ENCODE measurements at places on chromosomes 5 and 9.

GRCh38 chr9:96136992-96137670 lies 164.8 kb downstream of the HSD17B3 start:
- no peak for DNase-seq

DNA sequence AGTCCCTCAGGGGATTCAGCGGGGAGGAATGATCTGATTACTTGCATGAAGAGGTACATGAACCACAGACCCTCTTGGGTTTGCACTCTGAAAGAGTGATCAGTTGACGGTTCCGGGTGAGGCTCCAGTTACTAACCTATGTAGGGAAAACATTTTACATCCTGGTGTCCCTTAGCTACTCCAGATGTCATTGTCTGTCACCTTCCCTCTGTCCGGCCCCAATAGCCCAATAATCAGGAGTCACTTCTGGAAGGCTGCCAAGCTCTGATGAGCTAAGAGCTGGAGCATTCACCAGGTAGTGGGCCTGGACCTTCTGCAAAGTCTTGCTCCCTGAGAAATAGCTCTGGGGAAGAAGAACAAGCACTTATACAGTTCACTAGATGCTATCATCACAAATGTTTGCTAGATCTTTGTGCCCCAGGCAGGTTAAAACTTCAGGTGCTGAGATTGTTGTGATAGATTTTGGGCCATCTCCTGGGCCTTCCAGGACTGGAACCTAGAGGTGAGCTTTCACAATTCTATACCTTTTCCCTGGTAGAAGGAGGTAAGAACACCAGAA lies 64.5 kb downstream of the ENTREP1 start:
- DNase-seq: peak; percentile 59

- DNase-seq: no peak
Observed at GRCh38 chr5:79021753-79022152, 36.6 kb upstream of the ARSB start.

DNA sequence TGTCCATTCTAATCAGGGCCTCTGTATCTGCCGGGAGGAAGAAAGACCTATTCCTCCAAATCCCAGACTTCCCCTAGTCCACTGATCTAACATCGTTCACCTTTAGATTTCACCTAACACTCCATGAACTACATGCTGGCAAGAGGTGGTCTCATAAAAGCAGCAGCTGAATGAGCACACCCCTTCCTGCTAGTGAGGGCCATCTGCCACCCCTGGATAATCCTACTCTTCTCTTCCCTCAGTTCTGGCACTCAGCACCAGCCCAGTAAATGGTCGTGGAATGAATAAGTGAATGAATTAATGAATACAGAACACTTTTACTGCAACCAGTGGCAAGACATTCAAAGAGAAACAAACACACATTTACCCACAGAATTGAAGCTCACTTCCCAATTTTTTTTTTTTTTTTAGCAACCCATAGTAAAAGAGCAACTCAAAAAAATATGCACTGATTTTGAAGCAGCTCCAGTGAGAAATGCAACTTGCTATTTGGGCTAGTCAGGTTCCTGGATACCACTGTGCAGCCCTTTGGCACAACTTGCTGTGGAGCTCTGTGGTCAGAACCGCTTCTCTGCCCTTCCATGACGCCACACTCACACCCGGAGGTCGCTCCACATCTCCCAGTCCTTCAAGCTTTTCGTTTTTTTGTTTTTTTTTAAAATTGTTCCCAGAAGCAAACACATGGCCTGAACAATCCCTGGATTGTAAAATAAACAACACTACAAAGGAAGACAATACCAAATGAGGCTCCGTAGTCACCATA lies 6.2 kb downstream of the RNF183 start:
- no peak for DNase-seq

DNA sequence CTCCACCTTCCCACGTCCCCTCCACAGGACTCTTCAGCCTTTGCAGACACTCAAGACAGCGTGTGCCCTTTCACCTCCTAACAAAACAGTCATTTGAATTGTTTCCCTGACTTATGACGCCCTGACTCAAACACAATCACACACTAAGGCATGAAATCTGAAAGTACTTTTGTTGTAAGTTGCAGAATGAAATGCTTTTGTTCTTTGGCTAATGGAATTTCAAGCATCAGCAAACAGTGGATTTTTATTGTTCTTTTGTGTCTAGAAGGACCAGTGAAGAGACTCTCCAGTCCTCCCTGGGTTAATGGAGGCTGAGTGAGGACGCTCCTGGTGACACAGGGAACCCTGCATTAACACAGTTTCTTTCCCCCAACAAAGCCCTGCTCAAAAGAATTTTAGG lies 380.1 kb downstream of the CTNND2 start:
- DNase-seq: no peak

DNA sequence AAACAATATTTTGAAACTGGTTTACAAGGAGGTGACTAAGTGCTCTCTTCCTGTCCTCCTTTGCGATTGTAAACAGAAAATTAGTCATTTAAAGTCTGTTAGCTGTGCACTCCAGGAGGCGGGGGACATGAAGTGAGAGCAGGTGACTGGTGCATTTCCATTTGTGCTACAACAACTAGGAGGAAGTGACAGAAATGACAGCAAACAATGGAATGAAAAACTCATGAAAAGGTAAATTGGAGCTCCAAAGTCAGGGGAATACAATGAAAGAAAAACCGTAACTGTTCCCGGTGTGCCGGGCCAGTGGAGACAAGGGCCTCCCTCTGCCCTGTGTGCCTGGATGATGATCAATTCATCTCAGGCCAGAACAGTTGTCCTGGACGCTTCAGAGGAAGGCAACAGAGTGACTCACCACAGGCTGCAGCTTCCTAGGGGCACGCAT lies 439.9 kb downstream of the GADD45G start:
- peak; percentile 99 for DNase-seq

DNA sequence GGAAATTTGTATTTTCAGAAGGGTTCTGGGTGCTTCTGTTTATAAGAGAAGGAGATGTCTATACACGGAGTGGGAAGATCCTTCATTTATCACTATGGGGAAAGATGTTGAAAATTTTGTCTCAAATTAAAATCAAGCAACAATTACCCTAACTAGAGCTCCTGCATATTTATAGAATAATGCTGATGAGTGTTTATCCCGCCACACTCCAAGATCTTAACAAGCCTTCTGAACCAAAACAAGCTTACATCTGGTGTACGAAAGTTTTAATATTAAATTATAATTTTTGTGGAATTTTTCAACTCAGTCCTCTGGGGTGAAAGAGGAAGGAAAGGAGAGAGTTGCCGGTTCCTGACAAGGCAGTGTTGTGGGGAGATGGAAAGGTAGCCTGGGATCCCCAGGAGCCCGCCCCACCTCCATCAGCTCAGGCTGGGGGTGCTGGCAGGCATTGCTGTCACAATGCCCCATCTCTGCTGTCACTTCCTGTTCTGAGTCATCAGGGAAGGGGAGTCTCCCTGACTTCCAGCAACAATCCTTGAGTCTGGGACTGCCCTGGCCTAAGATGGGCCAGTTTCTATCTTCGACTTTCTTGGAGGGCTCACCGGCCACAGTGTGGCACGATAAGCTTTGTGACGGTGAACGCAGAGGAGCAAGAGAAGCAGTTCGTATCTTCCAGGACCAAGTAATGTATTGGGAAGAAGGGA lies 64.5 kb downstream of the ERAP1 start:
- DNase-seq: no peak

DNA sequence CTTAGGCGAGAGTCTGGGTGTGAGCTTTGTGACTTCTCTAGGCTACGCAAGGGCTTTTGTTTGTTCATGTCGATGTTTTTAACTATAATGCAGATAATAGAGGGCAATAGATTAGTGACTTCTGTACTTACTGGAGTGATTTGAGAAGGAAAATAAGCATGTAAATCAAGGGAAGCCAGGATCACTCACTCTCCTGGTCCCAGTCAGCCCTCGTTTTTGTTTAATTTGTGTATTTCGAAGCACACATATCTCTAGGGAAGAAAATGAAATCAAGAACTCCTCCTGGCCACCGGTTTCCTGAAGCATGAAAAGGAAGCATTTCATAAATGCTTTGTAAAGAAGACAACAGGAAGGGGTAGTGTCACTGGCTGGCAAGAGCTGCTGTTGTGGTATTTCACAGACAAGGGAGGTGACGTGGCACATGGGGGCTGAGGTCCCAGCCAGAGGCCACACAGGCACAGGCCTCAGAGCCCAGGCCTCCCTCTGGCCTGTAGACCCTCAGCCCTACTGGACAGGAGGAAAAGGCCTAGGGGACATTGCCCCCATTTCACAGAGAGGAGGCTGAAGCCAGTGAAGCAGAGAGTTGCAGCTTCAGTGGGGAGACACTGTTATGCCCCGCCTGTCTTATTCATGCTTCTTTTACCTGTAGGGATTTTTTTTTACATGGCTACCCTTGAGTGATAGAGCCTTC lies 34.1 kb downstream of the IRF1 start:
- DNase-seq: no peak

GRCh38 chr5:178625679-178626483 lies 969 bp downstream of the CLK4 start:
- DNase-seq: no peak

DNA sequence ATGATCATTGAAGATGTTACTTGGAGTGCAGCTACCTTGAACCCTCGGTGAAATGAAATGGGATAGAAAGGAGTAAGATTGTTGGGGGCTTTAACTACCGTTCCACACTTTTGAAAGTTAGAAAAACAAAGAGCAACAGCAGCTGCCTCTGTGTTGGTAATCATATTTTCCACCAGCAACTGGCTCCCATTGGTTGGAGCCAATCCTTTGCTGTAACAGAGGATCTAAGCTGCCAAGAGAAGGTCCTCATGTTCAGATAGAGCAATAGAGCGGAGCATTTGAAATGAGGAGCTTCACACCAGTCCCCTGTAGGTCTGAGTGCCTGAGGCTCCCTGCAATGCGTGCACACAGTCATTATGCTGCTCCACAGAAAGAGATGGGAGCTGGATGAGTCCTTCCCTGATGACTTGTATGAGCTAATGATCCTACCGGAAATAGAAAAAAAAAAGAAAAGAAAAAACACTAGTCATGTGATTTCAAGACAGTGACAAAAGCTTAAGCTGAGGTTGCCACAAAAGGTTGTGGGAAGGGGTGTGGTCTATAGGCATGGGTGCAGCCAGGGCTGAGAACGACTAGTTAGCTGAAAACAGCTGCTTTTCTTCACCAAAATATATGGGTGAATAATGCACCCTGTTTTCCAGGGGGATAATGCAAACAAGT lies 300.7 kb downstream of the MLLT3 start:
- peak; percentile 5 for DNase-seq

GRCh38 chr5:120052916-120053828 lies 410.9 kb upstream of the PRR16 start:
- DNase-seq: no peak

- no peak for DNase-seq
Observed at GRCh38 chr9:104826911-104827310, 63.0 kb downstream of the NIPSNAP3B start.

DNA sequence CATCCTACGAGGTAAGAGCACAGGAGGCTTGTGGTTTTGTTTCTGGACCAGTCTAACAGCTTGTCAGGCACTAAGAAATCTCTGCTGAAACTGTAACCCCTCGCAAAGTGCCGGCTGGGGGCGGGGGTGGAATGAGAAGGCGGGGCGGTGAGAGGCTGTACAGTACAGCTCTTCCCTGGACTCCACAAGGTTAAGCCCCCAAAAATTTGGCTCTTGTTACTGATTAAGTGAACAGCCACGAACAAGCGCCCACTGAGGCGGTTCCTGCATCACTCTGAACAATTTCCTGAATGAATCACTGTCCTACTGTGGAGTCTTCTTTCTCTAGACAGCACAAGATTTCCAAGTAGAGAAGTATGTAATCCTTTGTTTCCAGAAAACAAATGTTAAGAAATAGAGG lies 6.8 kb downstream of the FBP2 start:
- DNase-seq: no peak

- no peak for DNase-seq
Observed at GRCh38 chr5:74067748-74068541, 441.9 kb downstream of the ARHGEF28 start.

- DNase-seq: no peak
Observed at GRCh38 chr5:93272108-93272507, 308.9 kb downstream of the NR2F1-AS1 start.

- no peak for DNase-seq
Observed at GRCh38 chr5:164119806-164120447, 614.5 kb downstream of the MAT2B start.

DNA sequence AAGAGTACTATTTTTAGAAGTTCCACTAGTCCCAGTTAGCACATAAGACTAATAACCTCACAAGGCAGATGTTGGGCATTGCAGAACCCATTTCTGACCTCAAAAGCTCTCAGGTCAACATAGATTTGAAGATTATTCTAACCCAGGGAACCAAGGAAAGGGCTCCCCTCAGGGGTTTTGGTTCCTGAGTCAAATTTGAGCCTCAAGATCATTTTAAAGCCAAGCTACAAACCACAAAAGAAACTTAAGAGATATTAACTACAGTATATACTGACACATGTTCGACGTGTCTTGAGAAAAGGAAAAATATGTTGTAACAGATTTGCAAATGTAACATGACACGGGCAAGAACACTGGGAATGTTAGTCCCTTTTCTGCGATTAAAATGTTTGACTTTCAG lies 88.6 kb downstream of the GNAQ start:
- no peak for DNase-seq

GRCh38 chr5:963673-964531 lies 44.7 kb upstream of the NKD2 start:
- DNase-seq: no peak

DNA sequence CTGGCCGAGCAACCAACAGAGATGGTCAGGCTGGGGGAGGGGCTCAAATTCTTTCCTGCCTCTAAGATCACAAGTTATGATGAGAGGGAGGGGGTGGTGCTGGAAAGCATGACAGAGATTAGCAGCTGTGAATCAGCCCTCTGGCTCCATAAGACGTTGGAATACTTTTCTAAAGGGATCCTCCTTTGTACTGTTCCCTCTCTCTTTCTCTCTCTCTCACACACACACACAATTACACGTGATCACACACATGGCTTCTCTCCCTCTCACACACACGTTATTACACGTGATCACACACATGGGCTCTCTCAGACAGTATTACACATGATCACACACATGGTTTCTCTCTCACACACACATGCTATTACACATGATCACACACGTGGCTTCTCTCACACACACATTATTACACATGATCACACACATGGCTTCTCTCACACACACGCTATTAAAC lies at the start of gene SLC45A2:
Gene SLC45A2 (minus strand): TSS at position 23 of the 454 bp plus-strand sequence. CDS start 110 bp downstream, outside the sequence.
- DNase-seq: no peak

GRCh38 chr5:127040796-127041520 lies 10.6 kb upstream of the MARCHF3 start:
- peak; percentile 74 for DNase-seq

DNA sequence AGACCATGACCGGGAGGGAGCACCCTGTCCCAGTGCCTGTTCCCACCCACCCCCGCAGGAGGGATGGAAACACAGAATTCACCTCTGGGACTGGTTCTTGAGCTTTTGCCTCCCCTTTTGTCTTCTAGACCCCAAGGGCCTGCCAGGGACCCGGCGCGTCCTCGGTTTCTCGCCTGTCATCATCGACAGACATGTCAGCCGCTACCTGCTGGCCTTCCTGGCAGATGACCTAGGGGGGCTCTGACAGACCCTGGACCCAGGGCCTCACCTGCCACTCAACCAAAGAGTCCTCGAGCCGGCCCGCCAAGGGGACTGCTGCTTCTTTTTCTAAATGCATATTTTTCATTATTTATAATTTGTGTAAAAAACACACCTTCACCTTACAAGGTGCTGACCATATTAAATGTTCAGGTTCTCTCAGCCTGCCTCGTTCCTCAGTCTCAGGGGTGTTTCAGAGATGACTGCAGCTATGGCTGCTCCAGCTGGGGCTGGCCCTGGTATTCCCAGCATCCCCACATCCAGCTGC lies 16.9 kb downstream of the CARD19 start:
- DNase-seq: no peak
